Activated gamma-delta T cell treated with Interleukin-2 at 50 U/mL for 16 hours (primary cell): ENCODE measurements at places on chromosomes 4 and X.

- DNase-seq, result no peak
These were observed 197.2 kb upstream of the AR start for GRCh38 chrX:67346667-67347066.

GRCh38 chr4:185874516-185875230 lies 62.7 kb upstream of the SORBS2 start:
- no peak for DNase-seq

GRCh38 chr4:176793060-176793605 lies 411 bp upstream of the VEGFC start:
- DNase-seq, result no peak

GRCh38 chr4:57068237-57068981 lies 41.8 kb downstream of the IGFBP7 start:
- no peak for DNase-seq

DNA sequence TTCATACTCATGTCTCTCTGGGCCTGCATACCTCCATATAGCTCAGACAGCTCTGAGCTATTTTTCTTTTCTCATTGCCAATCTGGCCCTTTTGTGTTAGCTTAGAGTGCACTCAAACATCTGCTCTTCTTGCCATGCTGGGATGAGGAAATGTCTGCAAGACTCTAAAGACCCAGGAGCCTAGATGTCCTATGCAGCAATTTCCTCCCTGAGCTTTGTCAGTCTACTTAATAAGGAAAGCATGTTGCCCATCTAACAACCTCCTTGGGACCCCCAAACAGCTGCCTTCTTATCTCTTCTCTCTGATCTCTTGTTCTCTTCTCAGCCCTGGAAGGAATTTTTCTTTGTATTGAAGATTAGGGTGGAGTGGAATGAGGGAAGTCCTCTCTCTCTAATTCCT lies 69.2 kb downstream of the UCHL1 start:
- no peak for DNase-seq

DNA sequence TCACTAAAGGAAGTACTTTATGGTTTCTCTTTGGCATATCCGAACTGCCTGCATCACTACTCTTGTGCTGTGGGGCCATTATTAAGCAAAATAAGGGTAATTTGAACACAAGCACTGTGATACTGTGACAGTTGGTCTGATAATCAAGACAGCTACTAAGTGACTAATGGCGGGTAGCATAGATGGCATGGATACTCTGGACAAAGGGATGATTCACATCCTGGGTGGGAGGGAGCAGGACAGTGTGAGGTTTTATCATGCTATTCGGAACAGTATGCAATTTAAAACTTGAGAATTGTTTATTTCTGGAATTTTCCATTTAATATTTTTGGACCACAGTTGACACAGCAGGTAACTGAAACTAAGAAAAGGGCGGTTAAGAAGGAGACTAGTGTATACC lies 52.6 kb upstream of the CITED1 start:
- no peak for DNase-seq

- no peak for DNase-seq
These were observed 168.8 kb upstream of the FAM47A start for GRCh38 chrX:34300871-34301270.

- DNase-seq, result no peak
These were observed 109.6 kb upstream of the GIMD1 start for GRCh38 chr4:106478152-106478551.

GRCh38 chr4:170674176-170674575 lies 584.4 kb upstream of the AADAT start:
- no peak for DNase-seq

GRCh38 chr4:3419836-3420605 lies 21.7 kb upstream of the HGFAC start:
- no peak for DNase-seq

DNA sequence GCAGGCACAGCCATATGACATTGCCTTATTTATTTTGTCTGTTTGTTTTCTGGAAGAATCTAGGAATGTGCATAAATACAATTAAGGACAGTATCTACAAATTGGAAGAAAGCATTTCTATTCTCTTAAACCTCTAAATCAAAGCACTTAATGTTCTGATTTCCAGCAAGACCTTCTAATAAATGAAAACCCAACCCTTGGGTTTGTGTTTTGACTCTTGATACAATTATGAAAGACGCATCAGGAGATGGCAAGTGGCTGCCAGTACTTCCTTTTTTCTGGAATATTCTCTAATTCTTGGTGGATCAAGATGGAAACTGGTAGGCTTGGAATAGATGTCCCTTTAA lies 437 bp upstream of the CPE start:
- no peak for DNase-seq

- DNase-seq, result no peak
These were observed 101.2 kb downstream of the AFF1 start for GRCh38 chr4:87035881-87036509.

GRCh38 chr4:111636961-111637585 lies 508.2 kb upstream of the FAM241A start:
- DNase-seq, result no peak

DNA sequence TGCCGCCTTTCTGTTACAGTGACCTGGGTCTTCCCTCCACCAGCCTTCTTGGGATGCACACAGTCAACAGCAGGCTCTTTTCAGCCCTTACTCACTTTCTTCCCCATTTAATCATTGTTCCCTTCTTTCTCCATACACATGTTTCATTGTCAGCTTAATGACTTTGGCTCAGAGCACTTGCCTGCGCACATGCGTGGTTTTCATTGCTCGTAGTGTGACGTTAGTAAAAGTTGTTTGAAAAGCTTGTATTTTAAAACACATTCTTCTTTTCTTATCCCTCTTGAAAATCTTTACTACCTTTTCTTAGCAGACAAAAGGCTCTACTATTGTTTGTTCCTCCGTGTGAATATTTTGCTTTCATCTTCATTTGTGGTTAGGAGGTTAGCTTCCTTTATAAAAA lies 19.7 kb upstream of the SCOC start:
- DNase-seq, result no peak

DNA sequence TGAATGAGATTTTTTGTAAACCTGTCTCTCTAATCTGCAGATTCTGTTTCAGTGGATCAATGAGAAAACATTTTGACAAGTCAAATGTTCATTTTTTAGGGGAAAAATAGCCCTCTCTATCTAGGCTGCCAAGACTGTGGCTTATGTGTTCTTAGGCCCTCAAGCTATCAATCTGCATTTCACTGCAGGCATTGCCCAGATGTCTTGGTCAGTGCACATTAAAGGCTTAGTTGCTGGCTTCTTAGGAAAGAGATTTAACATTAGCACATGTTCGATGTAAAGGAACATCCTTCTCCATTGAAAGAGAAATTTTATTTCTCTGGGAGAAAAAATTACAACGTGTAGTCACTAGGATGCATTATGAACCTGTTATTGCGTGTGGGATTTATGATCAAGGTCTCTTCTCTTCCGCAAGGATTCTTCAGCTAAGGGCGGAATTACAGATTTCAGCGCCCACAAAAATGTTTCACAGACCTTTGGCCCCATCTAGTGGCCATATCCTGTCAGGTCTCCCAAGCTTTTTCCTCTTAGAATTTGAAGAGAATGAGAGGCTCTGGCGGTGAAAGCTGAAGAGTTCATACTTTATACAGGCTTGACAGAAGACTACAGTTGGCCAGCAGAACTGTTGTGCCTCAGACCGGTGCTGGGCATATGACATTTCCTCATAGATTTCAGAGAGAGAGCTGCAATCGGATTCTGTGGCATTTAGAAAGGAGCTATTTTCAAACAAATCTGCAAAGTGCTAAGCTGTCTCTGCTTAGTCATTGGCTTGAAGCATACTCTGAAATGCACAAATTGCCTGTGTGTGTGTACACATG lies 144.6 kb upstream of the NOCT start:
- DNase-seq, result peak; percentile 32

DNA sequence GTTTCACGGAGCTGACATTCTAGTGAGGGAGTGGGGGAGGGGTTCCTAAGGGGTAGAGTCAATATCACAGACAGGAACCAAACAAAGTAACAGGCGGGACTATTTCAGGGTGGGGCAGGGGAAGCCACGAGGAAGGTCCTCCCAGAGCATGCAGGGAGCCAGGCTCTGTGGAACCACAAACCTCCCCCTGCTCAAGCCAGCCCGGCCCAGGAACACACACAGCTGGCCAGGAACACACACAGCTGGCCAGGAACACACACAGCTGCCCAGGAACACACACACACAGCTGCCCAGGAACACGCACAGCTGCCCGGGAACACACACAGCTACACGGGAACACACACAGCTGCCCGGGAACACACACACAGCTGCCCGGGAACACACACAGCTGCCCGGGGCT lies 24.8 kb downstream of the EVC2 start:
- DNase-seq, result no peak

- no peak for DNase-seq
These were observed 5.1 kb downstream of the OR13H1 start for GRCh38 chrX:131549011-131549410.

- no peak for DNase-seq
These were observed 320.4 kb downstream of the KCNIP4 start for GRCh38 chr4:21628116-21628670.

- no peak for DNase-seq
These were observed 11.5 kb downstream of the MOSPD2 start for GRCh38 chrX:14884714-14885113.

DNA sequence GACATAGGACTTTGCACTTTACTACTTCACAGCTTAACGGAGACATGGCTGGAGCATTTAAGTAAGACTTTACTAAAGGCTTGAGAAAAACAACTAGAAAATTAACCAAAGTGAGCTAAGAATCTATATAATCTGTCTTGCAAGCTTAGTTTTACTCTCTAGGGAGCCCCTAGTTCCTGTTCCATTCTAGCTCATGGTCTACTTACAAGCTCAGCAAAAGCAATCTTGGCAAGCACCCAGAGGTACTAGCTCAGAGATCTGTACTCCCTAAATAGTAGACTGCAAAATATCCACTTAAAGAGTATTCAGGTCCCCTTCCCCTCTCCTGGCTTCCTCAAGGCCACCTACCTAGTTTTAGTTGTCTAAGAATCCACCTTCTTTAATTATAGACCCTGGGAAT lies 469.0 kb downstream of the IDS start:
- no peak for DNase-seq

DNA sequence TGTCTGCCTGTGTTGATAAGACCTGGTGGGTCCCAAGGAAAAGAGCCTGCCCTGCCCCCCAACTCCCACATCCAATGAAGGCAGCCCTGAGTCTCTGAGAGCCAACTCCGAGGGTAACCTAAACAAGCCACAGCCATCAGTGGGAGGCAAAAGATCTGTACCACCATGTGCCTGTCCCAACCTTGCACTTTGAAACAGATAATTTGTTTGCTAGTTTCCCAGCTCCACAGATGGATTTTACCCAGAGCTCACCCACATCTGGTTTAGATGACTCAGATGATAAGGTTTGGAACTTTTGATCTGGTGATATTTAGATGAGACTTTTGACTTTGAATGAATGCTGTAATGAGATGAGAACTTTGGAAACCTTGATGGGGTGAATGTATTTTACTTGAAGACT lies 246.0 kb upstream of the PSAPL1 start:
- no peak for DNase-seq

- no peak for DNase-seq
These were observed 2005.1 kb upstream of the AGA start for GRCh38 chr4:179447308-179447707.

- DNase-seq, result no peak
These were observed 80.3 kb upstream of the HHIP start for GRCh38 chr4:144565527-144566195.

DNA sequence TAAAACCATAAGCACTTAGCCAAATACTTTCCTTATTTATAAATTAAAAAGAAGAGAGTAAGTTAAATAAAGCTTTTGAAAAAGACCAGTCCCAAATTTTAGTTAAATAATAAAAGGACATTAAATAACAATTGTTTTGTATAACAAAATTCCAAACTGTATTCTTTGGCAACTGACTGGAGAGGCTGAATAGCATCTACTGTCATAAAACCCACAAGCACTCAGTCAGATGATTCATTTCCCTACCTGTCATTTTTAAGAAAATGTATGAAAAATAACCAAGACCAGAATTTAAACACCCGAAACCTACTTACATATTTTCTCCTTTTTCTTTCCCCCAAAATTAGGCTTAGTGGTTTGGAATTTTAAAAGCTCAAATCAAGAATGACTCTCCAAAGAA lies 32.5 kb upstream of the SMIM10L2A start:
- no peak for DNase-seq

DNA sequence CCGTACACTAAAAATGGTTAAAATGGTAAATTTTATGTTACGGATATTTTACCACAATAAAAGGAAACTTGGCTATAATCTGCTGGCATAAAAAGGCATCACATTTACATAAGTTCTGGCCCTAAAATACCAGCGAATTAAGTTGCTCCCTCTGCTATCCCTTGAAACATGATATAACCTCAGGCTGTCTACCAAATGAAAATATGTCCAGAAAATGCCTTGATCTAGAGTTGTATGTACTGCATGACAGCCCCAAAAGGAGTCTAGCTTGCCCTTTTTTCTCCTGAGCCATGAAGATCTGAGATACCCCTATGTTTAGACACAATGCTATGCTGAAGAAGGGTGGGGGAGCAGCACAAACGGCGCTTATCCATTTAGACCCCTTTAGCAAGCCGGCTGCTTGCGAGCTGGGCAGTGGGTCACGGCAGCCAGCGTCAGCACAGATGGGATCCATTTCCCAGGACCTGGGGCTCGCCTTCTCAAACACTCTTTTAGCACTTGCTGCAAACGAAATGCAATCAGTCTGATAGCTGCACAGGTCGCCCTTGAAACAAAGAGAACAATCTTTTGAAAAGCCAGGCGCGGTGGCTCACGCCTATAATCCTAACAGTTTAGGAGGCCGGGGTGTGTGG lies 77.0 kb downstream of the AFAP1 start:
- DNase-seq, result no peak

- no peak for DNase-seq
These were observed 1.9 kb downstream of the GPC4 start for GRCh38 chrX:133413218-133413925.

GRCh38 chr4:52883707-52884669 lies 21.9 kb downstream of the RASL11B start:
- no peak for DNase-seq

GRCh38 chr4:168917138-168917779 lies 92.8 kb downstream of the CBR4 start:
- DNase-seq, result no peak

DNA sequence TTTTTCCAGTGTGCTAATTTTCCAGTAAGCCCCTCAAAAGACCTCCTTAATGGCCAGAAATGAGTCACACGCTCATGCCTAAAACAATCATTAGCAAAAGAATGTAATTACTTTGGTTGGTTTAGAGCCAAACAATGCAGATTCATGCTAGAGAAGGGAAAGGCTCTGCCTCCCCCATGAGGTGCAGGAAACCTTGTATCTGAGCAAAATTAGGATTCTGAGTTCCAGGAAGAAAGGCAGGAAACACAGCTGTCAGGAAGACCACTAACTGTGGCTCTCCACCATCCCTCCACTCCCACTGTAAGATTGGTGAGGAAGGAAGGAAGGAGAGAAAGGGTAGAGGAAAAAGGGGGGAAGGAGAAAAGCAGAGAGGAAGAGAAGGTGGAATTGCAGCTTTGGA lies 104.9 kb upstream of the DHX15 start:
- no peak for DNase-seq

DNA sequence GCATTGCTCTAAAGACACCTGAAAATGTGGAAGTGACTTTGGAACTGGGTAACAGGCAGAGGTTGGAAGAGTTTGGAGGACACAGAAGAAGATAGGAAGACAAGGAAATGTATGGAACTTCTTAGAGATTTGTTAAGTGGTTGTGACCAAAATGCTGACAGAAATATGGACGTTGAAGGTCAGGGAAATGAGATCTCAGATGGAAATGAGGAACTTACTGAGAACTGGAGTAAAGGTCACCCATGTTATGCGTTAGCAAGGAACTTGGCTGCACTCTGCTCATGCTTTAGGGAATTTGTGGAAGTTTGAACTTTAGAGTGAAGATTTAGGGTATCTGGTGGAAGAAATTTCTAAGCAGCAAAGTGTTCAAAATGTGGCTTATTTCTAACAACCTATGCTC lies 99.4 kb downstream of the FAM13A start:
- DNase-seq, result no peak
